ENCODE measurements at places on chromosomes 5 and 9.
A peak's percentile ranks its signal among the peaks of the same experiment; 100 is the strongest.

DNA sequence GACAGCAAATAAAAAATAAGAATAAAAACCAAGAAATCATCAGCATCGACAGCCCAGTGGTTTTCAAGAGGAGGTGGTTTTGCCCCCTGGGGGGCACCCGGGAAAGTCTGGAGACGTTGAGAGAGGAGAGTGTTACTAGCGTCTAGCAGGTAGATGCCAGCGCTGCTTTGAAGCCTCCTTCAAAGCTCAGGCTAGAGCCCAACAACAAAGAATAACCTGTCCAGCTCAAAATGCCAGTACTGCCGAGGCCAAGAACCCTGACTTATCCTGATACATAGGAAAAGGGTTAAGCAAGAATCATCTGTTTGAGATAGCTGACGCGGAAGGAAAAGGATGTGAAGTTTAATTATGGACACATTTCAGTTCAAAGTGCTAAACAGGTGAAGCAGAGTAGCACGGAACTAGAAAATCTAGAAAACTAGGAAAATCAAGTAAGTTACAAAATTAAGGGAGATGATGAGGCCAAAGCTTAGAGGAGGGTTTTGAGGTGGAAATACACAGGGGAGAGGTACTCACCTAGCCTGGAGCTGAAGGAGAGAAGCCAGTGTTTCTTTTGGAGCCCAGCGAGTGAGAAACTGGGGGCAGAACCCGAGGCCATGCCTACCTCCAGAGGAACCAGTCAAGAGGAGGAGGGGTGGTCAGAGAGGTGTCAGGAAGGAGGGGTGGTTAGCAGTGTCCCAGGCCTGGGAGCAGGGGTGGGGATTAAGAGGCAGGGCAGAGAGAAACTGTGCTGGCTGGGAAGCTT is 121.0 kb upstream of the RETREG1 start:
- DNase-seq: no peak

DNA sequence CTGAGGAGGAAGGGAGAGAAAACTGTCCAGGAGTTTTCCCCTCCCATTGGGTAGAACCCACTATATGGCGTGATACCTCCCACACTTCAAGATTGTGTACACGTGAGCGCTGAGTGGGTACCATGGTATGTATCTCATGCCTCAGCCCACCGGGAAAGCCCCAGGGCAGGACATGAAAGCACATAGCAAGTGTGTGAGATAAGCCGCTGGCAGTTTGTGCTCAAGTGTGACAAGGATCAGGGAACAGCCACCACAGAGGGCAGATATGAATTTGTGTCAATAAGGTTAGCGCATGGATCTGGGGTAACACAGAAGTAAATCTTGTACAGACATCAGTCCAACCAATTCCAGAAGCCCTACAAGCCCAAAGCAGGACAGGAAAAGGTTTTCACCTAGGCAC is 42.6 kb upstream of the NAA35 start:
- peak; percentile 47 for DNase-seq

DNA sequence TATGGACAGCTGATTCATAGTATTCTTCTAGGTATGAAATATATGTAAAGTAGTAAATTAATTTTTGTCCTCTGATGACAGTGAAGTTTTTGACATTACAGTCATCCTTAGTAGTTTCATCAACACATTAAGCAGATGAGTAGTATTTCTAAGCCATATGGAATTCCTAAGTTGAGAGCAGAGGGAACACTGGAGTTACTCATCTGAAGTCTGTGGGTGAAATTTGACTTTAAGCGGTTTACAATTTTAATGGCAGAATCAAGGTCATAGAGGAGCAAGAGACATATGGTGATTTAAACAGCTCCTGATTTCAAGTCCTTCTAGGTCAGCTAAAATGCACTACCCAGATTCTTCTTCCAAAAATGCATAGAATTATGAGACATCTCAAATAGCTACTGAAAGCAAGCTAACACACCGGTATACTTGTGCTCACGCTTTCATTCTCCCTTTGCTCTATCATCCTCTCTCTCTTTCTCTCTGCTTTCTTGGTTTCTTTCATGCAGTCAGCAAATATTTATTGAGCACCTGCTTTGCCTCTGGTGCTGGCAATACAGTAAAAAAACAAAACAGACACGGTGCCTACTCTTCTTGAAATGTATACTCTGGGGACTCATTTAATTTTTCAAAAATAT is 235.9 kb downstream of the FER start:
- DNase-seq: no peak

DNA sequence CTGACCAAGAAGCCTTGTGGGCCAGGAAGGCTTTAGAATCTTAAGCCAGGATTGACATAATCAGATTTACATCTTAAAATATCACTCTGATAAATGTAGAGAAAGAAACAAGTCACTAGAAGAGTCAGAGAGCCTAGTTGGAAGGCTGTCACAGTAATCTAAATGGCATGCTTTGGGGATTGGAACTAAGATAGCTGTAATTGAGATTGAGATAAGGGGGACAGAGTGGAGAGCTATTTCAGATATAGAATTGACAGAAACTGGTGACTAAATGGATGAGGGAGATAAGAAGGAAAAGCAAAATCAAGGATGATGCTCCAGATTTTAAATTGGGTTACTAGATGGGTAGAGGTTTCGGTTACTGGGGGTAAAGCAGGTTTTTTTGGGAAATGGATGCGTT is 100.5 kb downstream of the XRCC4 start:
- no peak for DNase-seq

- no peak for DNase-seq
Observed at GRCh38 chr5:143062379-143062778, 292.2 kb downstream of the ARHGAP26 start.
